ENCODE measurements at places on chromosomes 5 and 9.

DNA sequence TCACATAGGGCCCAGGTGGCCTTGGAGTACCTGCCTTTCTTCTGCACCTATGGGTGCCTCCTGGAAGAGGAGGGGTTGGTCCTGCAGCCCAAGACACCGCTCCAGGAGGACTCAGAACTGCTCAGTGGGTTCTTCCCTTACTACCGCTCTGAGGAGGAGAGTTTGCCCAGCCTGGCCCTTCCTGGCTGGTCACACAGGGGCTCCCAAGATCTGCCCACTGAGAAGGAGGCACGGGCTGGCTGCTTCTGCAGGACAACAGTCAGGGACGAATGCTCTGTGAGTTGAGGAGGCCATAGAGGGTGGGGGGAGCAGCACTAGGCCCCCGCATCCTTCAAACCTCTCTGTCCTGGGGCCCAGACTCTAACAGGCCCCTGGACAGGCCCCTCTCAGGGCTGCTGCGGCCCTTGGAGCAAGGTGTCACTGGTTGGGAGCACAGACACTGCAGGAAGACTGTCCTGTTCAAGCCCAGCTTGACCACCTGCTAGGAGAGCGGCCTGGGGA, 9.9 kb upstream of the SLC25A48 start:
- DNase-seq: no peak

- DNase-seq: no peak
These were observed 25.1 kb downstream of the QRFP start for GRCh38 chr9:130871395-130872062.

- DNase-seq: no peak
These were observed 63.0 kb downstream of the LPAR1 start for GRCh38 chr9:110975278-110975677.

DNA sequence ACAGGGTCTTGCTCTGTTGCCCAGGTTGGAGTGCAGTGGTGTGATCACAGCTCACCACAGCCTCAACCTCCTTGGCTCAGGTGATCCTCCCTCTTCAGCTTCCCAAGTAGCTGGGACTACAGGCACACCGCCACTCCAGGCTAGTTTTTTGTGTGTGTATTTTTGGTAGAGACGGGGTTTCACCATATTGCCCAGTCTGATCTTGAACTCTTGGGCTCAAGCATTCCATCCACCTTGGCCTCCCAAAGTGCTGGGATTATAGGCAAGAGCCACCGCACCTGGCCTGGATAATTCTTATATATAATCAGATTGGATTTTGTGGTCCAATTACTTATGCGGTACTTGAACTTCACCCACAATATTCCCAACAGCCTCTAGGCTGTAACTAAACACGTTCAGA, 19.8 kb downstream of the CCDC69 start:
- no peak for DNase-seq

- DNase-seq: no peak
These were observed 77.3 kb upstream of the SH3PXD2B start for GRCh38 chr5:172531704-172532026.

- no peak for DNase-seq
These were observed 65.6 kb upstream of the MAP1B start for GRCh38 chr5:72041654-72042053.

DNA sequence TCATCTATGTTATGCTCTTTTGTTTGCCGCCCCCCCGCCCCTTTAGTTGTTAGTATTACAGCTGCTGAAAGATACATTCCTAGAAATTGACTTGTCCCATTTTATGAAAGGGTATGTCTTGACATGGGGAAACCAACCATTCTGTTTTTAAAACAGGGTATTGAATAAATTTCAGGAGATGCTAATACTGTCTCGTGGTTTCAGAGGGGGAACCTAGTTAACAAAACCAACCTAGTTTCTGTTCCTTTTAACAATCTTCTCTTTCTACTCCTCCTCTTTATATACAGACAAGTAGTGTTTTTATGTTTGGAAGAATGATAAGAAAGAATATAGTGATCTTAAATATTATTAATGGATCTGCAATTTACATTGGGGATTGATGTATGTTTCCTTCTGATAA, 3.5 kb downstream of the PIP5K1B start:
- no peak for DNase-seq

GRCh38 chr5:136034492-136034891, 5.7 kb downstream of the TGFBI start:
- no peak for DNase-seq

- no peak for DNase-seq
These were observed 43.2 kb downstream of the SH3TC2 start for GRCh38 chr5:149019679-149020078.

GRCh38 chr9:128411364-128412119, 9.1 kb upstream of the CERCAM start:
- no peak for DNase-seq

GRCh38 chr9:4499917-4500316, 9.6 kb downstream of the SLC1A1 start:
- DNase-seq: no peak

DNA sequence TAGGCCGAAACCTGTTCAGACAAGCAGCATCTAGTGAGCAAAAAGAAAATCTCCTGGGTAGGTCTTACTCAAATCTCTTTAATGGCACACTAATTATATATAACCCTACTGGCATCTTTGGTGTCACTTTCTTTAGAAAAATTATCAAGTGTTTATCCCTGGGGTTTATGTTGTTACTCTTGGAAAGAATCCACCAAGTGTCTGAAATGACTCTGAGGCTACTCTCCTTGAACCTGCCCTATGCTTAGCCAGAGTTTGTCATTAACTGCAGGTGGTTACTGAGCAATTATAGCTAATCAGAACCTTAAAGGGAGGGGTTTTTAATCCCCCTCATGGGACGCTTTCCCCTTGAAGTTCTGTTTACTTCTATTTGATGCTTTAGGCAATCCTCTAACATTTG, 381.9 kb downstream of the PLK2 start:
- no peak for DNase-seq

- no peak for DNase-seq
These were observed 18.6 kb upstream of the NOTCH1 start for GRCh38 chr9:136564379-136564988.

GRCh38 chr5:96076451-96076850, 114.8 kb upstream of the ELL2 start:
- no peak for DNase-seq

DNA sequence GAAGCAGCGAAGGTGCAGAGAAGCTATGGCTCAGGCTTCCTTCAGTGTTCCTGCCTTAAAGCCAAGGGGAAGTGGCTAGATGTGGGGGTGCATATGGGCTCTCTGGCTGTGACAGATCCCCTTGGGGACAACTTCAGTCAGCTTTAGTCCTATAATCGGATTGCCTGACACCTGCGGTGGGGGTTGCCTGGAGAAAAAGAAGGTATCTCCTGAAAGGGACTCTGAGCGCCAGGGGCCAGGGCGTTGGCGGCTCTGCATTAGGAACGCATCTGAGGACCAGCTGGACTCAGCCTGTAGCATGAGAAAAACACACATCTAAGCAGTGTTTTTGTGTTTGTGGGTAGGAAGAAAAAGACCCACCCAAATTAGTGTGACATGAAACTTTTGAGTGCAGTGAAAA, 84.3 kb upstream of the OTULINL start:
- no peak for DNase-seq

- DNase-seq: no peak
These were observed 300.1 kb downstream of the TMEM167A start for GRCh38 chr5:82777106-82777505.

DNA sequence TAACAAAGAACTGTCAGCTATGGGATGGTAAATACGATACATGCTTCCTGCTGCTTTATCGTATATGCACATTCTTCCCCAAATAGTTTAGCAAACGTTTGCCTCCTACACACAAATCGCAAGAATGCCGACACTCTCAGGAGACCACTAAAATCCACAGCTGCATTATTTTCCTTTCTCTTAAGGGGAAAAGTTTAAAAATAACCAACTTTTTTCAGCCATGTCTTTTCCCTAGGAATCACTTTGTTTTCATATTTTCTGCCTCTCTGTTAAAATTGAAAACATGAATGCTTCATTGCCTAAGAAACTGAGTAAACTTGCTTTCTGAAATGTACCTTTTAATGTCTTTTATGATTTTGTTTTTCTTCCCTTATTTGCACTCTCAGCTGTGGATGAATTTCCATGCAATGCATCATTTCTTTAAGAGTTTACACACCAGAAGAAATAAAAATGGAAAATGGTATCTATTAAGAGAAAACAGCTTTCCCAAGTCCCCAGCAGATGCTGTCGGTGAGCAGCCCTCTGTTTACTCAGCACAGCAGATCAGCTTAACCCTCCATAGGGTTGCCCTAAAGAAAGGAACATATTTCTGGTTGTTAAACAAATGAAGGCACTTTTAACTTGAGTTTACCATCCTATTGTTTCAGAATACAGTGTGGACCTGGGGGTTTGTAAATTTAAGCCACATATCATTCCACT, 66.2 kb downstream of the IZUMO3 start:
- no peak for DNase-seq

- no peak for DNase-seq
These were observed 23.9 kb downstream of the GTF3C4 start for GRCh38 chr9:132694144-132694543.

- DNase-seq: no peak
These were observed 117.6 kb downstream of the EFNA5 start for GRCh38 chr5:107553117-107553555.

DNA sequence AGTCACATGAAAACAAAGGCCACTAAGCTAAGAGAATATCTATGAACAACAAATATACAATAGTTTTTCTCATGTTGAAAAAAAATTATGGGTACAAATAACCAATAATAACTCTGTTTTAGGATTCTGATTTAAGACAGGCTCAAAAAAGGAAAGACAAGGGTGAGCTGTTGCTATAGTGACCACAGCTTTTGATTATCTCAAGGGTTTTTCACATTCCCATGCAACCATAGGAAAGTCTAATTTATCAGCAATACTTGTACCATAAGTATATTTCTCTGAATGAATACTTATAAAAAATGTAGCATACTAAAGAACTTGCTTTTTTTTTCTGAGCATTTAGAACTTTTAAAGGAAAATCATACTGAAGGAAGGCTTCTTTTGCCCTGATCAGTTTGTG, 68.0 kb downstream of the MRPS27 start:
- no peak for DNase-seq

GRCh38 chr5:177111720-177112394, 21.7 kb upstream of the NSD1 start:
- no peak for DNase-seq

DNA sequence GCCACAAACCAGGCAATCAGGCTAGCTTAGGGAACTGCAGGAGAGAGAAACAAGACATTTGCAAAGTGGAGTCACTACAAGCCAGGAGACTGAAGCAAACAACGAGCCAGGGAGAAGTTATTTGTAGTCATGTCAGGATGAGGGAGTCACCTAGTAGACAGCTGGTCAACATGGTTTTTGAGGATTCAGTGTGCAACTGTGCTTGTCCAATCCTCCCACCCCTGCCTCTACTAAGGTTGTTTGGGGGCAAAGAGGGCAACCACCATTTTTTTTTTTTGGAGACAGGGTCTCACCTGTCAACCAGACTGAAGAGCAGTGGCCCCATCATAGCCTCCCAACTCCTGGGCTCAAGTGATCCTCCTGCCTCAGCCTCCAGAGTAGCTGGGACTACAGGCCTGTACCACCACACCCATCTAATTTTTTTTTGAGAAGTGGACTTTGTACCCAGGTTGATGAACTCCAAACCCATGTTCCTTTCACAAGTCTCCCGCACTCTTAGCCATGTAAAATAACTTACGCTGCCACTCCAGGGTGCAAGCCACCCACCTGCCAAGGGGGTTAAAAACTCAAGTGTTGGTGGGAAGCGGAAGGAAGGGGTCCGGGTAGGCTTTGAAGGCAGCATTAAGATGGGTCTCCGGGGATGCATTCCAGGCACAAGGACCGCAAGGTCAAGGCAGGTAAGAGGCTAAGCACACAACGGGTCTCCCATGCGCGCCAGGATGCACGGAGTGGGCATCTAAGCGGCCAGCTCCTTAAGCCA, 995 bp downstream of the RPL35 start:
- no peak for DNase-seq

All from NCI-H1417 treated with DMSO at 0.1 percent for 48 hours (cell line).